ENCODE measurements at places on chromosomes 6 and 20.

DNA sequence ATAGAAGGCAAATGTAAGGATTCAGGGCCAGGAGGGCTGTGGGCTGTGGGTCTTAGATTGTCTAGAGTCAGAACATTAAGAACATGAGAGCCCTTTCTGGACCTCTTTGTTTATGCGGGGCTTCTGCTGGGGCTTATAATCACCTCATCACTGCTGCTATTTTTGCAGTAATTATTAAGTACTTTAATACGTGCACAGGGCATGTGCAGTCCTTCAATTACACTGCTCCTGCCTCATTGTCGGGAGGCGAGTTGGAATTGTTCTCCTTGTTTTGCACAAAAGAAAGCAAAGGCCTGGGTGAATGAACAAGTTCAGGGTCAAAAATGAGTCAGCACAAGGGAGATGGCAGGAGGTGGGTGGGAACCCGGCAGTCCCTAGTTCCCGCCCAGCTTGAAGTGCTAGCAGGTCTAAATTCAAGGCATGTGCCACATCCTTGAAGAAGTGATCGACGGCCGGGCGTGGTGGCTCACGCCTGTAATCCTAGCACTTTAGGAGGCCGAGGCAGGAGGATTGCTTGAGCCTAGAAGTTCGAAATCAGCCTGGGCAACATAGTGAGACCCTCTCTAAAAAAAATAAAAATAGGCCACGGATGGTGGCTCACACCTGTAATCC lies 34.4 kb upstream of the PTPN1 start:
- no peak for DNase-seq

DNA sequence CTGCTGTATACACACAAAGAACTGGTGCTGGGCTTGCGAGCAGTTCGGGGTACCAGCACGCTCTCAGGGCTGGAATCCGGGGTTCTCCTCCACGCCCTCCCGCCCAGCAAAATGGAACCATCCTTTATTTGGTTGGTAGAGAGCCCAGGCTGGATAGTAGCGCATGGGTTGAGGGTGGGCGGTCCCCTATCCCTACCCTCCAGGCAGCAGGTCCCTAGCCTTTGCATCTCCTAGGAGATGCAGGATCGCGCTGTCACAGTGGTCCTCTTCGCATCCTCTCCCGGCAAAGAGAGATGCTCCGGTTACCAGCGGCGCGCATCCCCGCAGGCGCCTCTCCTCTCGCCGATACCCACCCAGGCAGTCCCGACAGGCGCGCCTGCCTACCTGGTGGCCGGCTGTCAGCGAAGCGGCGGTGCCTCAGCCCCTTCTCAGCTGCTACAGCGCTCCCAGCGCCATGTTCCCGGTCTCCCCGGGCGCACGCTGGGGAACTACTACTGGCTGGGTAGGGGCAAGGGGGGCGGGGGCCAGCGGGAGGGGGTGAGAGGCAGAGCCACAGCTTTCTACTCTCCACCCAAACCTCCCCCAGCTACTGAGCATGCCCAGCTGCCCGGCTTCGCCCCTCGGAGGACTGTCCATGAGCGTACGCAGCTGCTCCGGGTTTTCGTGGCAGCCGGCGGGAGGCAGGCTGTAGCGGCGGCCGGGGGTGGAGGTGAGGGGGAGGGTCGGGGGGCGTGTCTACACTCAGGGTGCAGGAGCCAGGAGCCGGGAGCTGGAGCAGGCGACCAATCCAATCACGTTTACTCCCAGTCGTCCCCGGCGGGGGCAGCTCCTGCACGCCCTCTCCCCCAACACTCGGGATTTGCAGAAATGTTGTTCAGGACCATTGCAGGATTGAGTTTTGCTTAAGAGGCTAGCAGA lies at the start of gene PAK5:
PAK5 (minus strand) TSS at position 699 of the 918 bp plus-strand sequence. CDS start 194,748 bp downstream, outside the sequence.
- no peak for DNase-seq

DNA sequence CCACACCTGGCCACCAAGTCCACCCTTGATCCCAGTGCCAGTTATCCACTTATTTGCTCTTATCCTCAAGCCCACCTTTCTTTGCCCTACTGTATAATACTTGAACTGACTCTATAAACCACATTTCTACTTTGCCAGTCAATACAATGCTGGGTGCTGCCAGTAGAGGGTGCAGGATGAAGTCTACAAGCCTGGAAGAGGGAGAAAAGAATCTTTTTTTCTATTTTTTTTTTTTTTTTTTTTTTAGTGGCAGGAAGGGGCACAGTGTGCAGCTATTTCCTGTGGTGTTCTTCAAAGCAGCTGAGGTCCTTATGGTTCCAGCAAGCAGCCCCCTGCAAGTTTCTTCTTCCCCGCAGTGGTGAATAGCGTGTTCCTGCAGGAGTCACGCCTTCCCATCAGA lies 22.2 kb upstream of the GABRR1 start:
- DNase-seq: peak; percentile 80

GRCh38 chr6:33904050-33904746 lies 100.4 kb upstream of the MLN start:
- peak; percentile 97 for DNase-seq

- no peak for DNase-seq
Observed at GRCh38 chr20:58177799-58178198, 50.7 kb downstream of the ANKRD60 start.

DNA sequence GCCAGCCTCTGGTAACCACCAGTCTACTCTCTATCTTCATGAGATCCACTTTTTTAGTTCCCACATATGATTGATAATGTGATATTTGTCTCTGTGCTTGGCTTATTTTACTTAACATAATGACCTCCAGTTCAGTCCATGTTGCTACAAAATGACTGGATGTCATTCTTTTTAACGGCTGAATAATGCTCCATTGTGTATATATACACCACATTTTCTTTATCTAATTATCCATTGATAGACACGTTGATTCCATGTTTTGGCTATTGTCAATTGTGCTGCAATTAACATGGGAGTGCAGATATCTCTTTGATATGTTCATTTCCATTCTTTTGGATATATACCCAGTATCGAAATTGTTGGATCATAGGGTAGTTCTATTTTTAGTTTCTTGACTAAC lies 89.3 kb downstream of the ATRN start:
- no peak for DNase-seq

- DNase-seq: peak; percentile 84
Observed at GRCh38 chr6:52984247-52984646, 10.8 kb downstream of the GSTA4 start.

DNA sequence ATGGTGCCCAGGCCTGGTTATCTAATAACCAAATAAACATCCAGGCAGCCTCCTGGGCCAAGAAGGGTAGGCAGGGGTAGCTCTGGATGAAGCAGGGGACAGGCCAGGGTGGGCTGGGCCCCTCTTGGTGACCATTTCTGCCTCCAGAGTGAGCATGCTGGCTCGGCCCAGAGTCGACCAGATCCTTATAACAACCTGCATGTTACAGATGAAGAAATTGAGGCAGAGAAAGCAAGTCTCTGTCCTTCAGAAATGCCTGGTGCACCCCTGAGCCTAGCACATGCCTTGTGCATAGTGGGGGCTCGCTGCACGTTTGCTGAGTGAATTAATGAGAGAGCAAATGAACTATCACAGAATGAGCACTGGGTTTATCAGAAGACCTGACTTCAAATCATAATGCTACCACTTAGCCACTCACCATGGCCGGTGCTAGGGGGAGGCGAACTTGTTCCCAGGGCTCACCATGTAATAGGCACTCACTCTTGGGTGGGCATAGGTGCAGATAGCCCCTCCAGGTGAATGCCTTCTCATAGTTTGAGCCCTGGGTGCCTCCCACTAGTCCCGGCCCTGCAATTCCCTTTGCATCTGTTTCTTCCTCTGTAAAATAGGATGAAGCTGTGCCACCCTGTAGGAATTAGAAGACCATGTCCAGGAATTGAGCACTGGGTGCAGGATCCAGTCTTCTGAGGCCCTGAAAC lies 3.8 kb upstream of the APCDD1L start:
- no peak for DNase-seq

- DNase-seq: no peak
Observed at GRCh38 chr6:96022225-96022624, 6.5 kb downstream of the FUT9 start.

GRCh38 chr20:48957053-48957481 lies 35.6 kb downstream of the ARFGEF2 start:
- DNase-seq: no peak
